NCI-H510A (cell line): ENCODE measurements at places on chromosomes 11 and 22.

DNA sequence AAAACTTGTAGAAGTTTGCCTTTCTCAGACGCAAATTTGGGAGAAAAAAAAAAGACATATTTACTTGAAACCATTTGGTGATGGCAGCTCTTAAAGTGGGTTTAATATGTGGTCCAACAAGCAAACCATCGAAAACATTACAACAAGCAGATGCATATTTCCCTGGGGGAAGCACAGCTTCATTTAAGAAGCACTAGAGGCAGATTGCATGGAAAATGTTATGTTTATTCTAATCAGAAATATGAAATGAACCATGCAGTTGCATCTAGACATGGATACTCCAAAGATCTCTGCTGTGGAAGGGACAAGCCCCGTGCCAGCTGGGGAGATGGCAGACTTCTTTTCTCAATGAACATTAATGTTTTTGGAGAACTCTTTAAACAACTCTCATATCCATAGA, 57.4 kb upstream of the PARVA start:
- DNase-seq = no peak

DNA sequence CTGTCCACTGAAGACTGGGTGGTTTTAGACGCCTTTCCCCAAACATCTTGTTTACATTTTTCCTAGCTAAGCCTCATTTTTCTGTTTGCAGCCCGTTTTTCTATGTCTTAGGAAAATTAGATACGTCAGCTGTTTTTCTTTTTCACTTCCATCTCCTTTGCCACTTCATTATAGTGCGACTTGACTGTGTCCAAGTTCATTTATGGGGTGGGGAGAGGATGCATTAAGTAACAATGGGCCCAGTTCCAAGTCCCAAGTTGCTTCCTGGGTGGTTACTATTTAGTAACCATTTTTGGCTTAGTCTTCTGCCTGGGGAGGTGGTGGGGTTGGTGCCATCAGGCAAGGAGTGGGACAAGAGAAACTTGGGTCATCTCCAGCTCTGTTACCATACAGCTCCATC, 83.0 kb downstream of the TRAF6 start:
- DNase-seq = no peak

DNA sequence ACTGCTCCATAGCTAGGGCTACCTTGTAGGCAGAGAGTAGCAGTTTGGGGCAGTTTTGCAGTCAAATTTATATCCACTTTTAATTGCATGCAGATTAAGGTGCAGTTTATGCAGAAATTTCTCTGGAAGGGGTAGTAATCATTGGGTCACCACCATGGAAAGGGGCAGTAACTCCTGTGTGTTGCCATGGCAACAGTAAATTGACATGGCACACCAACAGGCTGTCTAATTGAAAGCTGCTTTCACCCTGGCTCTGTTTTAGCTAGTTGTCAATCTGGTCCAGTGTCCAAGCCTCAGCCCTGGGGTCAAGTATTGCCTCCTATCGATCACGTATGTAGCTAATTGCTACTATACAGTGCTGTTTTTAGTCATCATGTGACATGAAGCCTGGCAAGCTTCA, 786.1 kb upstream of the CNTN5 start:
- DNase-seq = no peak

GRCh38 chr22:44449061-44449682, 48.9 kb downstream of the RTL6 start:
- DNase-seq = no peak

- no peak for DNase-seq
These were observed 12.6 kb downstream of the KLHL35 start for GRCh38 chr11:75420224-75421034.

- no peak for DNase-seq
These were observed 185.5 kb downstream of the TRIM29 start for GRCh38 chr11:119952441-119952840.

- no peak for DNase-seq
These were observed 10.5 kb downstream of the MCAM start for GRCh38 chr11:119306373-119306890.

- no peak for DNase-seq
These were observed 94.5 kb upstream of the FGF3 start for GRCh38 chr11:69913591-69914285.

- DNase-seq = no peak
These were observed 24.1 kb downstream of the USP35 start for GRCh38 chr11:78212586-78213371.

- no peak for DNase-seq
These were observed 75.3 kb upstream of the MTNR1B start for GRCh38 chr11:92894197-92894596.

GRCh38 chr22:35056486-35056885, 9.5 kb upstream of the ISX start:
- no peak for DNase-seq

GRCh38 chr11:70871881-70872280, 380.5 kb downstream of the SHANK2 start:
- no peak for DNase-seq

GRCh38 chr11:87803748-87804147, 371.5 kb downstream of the RAB38 start:
- DNase-seq = no peak

DNA sequence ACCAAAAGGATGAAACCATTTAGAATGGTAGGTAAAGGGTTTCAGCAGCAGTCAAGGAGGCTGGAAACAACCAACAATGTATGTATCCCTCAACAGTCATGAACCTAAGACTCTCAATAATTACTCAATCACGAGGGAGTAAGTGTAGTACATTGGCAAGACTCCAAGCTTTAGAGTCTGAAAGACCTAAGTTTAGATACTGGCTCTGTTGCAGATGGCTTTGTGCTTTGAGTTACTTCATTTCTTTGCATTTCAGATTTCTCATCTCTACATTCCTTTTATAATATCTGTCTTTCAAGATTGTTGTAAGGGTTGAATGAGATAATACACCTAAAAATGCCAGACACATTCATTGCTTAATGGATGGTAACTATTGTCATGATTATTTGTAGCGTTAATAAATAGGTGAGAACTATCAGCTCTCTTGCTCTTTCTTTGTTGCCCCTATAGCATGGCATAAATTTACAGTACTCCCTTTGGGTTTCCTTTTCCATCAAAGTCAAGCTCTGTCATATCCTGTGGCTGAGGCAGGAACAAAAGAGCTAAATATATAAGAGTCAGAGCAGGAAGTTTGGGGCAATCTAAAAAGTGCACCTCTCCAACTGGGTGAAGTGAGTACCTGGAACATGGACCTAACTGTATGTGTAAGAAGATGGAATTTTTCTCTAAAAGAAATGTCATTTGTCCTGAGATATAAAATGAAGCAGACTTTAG, 228.2 kb upstream of the ZC3H12C start:
- no peak for DNase-seq

DNA sequence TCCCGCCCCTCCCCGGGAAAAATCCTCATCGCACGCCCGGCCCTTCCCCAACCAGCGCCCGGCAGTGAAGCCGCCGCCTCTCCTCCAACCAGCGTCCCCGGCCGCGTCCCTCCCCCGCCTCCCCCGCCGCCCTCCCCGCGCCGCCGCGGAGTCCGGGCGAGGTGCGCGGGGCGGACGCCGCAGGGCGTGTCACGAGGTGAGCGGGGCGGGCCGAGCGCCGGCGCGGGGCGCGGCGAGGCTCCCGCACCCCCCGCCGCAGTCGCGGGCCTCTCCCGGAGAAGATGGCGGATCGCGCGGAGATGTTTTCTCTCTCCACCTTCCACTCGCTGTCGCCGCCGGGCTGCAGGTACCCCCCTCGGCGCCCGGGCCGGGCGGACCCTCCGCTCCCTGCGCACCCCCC, at the start of gene MAPK8IP2:
TSS of gene MAPK8IP2 (plus strand) at position 256 of the 400 bp plus-strand sequence. CDS start at position 282, 26 bp downstream.
- peak; percentile 60 for DNase-seq

DNA sequence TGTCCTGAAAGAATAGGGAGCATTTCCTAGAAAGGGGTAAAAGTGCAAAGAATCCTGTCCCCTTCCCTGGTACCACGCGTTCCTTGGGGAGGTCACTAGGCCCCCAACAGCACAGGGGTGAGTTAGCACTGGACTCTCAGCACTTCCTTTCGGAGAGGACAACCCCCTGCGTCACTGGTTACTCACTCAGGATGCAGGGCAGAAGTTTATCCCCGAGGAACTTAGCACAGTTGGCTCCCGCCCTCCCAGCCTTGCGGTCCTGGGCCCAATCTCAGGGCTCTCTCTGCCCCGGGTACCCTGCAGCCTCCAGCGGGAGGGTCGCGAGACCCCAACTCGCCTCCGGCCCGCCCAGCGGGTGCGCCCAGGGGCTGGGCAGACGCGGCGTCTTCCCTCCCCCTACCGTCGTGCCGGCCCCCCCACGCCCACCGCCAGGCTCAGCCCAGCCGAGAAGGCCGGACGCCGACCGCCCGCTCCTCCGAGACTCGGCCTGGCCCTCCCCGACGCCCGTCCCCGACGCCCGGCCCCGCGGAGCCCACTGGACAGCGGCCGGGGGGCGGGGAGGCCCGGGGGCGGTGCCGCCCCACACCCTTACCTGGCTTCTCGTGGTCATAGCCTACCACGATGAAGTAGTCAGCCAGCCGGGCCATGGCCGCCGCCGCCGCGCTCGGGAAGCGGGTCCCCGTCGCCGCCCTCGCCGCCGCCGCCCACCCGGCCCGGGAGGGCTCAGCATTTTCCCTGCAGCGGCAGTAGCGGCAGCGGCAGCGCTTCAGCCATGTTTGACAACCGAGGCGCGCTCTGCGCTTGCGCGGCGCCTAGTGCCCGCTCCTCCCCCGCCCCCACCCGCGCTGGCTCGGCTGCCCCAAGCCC, at the start of gene SBF2:
TSS of gene SBF2 (minus strand) at position 797 of the 867 bp plus-strand sequence. CDS start at position 647, 150 bp downstream.
- no peak for DNase-seq

DNA sequence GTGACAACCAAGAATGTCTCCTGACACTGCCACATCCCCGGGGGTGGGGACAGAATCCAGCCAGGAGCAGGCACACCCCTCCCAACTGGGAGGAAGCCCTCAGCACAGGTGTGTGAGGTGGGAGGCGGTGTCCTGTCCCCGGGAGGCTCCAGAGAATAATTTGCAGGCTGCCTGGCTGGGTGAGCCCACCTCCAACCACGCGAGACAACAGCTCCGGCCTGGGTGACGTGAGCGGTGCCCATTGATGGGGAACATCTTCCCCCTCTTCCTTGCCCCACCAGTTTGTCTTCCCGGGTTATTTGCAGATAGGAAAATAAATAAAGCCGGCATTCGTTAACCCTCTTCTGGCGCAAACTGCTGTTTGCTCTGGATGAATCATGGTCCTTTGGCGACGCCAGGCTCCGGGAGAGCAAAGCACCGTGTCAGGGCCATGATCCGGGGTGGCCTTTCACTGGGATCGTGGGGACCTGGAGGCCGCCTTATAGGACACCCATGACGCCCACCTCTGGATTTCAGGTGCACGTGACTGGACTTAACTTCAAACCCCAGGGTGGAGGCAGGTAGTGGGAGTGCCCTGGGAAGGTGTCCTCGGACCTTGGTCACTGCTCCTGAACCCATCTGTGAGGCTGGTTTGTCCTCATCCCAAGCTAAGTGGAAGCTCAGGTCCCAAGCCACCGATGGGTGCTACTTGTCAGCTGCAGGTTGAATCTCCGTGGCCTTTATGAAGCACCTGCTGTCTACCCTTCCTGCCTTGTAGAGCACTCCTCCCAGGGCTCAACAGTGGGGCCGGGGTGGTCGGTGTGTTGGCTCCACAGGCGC, 13.9 kb downstream of the CCND1 start:
- no peak for DNase-seq

GRCh38 chr22:46827136-46827780, 64.8 kb downstream of the TBC1D22A start:
- DNase-seq = no peak

DNA sequence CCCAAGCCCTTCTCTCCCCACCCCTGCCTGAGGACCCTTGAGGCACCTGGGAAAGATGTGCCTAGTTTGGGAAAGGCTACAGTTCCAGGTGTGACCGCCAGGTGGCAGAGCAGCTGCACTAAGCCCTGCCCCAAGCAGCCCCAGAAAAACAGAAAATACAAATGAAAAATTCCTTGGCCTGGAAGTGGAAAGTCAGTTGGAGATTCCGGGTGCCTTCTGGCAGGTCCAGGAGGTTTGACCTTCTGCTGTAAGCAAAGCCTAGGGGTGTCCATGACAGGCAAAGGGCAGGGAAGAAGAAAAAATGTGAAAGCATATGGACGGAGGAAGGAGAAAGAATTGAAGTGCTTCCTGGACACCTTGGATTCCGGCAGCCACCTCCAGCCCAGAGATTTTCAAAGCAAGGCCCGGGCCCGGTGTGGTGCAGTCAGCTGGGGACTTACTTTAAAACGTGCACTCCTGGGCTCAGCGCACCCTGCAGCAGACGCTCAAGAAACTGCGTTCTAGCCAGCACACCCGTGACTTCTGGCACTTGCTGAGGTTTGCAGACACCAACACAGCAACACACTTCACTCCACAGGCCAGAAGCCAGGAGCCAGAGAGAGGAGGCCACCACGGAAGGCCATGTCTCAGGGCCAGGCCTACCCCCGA, 37.3 kb upstream of the SLC22A12 start:
- DNase-seq = no peak

GRCh38 chr11:113817626-113818025, 38.0 kb downstream of the CLDN25 start:
- DNase-seq = no peak

DNA sequence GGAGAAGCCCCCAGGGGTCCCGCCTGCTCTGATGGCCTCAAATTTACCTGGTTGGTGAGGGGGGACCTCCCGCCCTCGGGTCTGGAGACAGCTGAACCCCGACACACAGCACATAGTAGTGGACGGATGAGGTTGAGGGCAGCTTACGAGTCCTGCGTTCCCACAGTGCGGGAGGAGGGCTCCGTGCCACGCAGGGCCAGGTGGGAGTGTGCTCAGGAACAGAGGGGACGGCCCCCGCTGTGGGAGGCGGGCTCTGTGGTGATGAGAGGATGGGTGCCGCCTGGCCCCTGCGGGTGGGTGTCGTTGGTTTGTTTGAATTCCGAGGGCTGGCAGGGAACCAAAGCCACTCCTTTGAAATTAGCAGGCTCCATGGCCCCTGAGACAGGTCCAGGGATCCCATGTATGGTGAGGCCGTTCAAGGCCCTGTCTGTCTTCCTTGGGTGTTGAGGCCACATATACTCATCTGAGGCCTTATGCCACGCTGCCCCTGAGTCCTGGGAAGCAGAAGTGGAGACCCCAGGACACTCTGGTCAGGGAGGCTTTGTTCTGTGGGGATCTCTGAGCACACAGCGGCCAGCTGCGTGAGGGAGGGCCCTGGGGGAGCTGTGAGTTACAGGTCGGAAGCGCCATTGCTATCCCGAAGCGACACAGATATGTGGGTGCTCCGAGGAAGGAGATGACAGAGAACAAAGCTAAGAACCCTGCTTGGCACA, 21.9 kb downstream of the NADSYN1 start:
- no peak for DNase-seq

- DNase-seq = no peak
These were observed 43.9 kb upstream of the CARD18 start for GRCh38 chr11:105183426-105183825.

- no peak for DNase-seq
These were observed 1.9 kb downstream of the SAC3D1 start for GRCh38 chr11:65042891-65043290.

GRCh38 chr22:42697542-42698013, 23.1 kb downstream of the A4GALT start:
- DNase-seq = no peak

DNA sequence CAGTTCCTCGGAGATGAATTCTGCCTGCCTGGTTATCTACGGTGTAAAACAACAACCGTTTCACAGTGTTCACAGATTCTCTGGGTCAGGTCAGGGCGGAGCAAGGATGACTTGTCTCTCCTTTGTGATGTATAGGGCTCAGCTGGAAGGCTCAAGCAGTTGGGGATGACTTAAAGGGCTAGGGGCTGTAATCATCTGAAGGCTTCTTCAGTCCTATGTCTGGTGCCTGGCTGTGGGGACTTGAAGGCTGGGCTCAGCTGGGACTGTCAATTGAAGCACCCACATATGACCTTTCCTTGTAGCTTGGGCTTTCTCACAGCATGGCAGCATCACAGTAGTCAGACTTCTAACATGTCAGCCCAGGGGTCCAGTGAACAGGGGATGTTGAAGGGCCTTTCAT, 29.3 kb downstream of the EIF3F start:
- DNase-seq = no peak
